ENCODE measurements at places on chromosomes 2 and 18. TPM values are rescaled to one million over a fixed set of nuclear protein-coding genes. Genes with fewer than 3 reads are reported as not detected.

The SPHKAP gene
- total RNA-seq, result not detected

DNA sequence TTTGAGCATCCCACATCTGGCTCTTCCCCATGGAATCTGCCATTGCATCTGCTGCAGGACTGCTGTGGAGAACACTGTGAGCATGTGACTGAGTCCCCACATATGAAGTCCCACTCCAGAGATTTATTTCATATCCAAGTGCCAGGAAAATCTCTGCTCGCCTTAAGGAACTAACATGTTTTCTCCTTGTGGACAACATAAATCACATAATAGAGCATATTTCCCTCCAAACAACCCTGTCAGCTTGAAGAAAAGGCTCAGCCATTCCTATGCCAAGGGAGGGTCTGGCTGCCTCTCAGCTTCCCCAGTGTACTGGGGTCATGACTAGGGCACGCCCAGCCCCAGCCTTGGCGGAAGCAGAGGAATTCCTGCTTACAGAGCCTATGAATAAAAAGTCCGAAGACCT lies 193.7 kb downstream of the DNER start:
- H3K27me3 ChIP-seq, result no peaks in the 10 kb centered on the region
- no peak overlapping the region for H3K27ac ChIP-seq
- H3K4me1 ChIP-seq, result peaks cover 3% of the 10 kb centered on the region
- DNase-seq, result no peak

DNA sequence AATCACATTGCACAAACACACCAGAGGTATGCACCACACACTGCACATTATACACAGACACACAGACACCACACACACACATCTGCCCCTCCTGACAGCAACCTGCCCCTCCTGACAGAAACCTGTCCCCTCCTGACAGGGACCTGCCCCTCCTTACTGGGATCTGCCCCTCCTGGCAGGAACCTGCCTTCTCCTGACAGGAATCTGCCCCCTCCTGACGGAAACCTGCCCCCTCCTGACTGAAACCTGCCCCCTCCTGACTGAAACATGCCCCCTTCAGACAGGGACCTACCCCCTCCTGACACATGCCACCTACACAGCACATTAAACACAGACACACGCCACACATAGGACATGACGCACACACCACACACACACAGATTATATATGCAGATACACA lies 88.9 kb downstream of the PXDN start:
- DNase-seq, result no peak
- peaks cover 20% of the 10 kb centered on the region for H3K36me3 ChIP-seq
- H3K27ac ChIP-seq, result no peak overlapping the region
- peaks cover 6% of the 10 kb centered on the region for H3K4me1 ChIP-seq
- H3K4me3 ChIP-seq, result no peak overlapping the region

The RIT2 gene
- total RNA-seq, result 2.5 TPM

The FABP1 gene
- total RNA-seq, result not detected

The ABCG5 gene
- not detected for total RNA-seq

GRCh38 chr2:188523919-188524318 lies 232.2 kb downstream of the GULP1 start:
- no peak overlapping the region for H3K27ac ChIP-seq
- no peaks in the 10 kb centered on the region for H3K27me3 ChIP-seq
- no peaks in the 10 kb centered on the region for H3K36me3 ChIP-seq
- H3K4me3 ChIP-seq, result no peak overlapping the region
- no peaks in the 10 kb centered on the region for H3K4me1 ChIP-seq

The GCA gene
- total RNA-seq, result 37.2 TPM

GRCh38 chr18:37665346-37665745 lies 99.7 kb upstream of the CELF4 start:
- peaks cover 11% of the 10 kb centered on the region for H3K4me1 ChIP-seq
- no peak for DNase-seq
- H3K27me3 ChIP-seq, result no peaks in the 10 kb centered on the region

The MC2R gene
- not detected for total RNA-seq

DNA sequence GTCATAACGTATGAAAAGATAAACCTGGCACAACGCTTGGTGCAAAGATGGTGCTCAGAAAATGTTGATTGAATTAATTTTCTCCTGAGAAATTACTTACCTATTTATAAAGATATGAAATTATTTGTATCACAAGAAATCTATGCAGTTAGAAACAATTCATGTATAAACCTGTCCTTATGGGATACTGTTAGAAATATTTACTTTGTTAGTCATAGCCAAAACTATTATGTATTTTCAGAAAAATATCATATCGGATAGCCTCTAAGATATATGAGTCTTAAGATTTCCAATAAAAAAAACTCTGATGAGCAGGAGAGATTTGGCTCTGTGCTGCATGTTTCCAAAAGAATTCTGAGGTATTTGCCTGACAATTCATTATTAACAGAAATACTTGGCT lies 880.7 kb downstream of the LRRTM4 start:
- H3K36me3 ChIP-seq, result no peaks in the 10 kb centered on the region
- H3K27me3 ChIP-seq, result no peaks in the 10 kb centered on the region
- DNase-seq, result no peak
- no peak overlapping the region for H3K4me3 ChIP-seq
- no peak overlapping the region for H3K27ac ChIP-seq

The PSD4 gene
- total RNA-seq, result 1.3 TPM

The SKOR2 gene
- 0.21 TPM for total RNA-seq

DNA sequence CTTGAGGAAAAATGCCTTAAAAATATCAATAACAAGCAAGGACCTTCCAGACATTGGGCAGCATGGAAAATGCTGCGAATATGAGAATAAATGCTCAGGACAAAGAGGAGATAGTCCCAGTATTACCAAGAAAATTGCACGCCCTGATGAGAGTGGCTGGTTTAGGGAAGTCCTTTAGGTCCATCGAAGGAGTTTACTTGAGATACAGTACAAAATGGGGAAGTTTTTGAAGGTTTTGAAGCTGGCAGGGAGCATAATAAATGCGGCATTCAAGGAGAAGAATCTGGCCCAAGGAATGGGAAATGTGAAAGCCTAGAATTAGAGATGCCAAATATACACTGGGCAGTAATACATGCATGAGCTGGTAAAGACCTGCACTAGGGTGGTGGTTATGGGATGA lies 90.2 kb upstream of the SPATS2L start:
- DNase-seq, result no peak
- no peaks in the 10 kb centered on the region for H3K4me1 ChIP-seq
- no peak overlapping the region for H3K27ac ChIP-seq
- H3K27me3 ChIP-seq, result no peaks in the 10 kb centered on the region
- H3K4me3 ChIP-seq, result no peak overlapping the region

GRCh38 chr2:47422016-47422415 lies 19.1 kb downstream of the MSH2 start:
- no peak overlapping the region for H3K4me3 ChIP-seq
- no peaks in the 10 kb centered on the region for H3K4me1 ChIP-seq
- no peak overlapping the region for H3K27ac ChIP-seq
- no peaks in the 10 kb centered on the region for H3K27me3 ChIP-seq
- peaks cover 63% of the 10 kb centered on the region for H3K36me3 ChIP-seq

- no peak for DNase-seq
- H3K36me3 ChIP-seq, result peaks cover 73% of the 10 kb centered on the region
- no peaks in the 10 kb centered on the region for H3K27me3 ChIP-seq
- H3K4me1 ChIP-seq, result no peaks in the 10 kb centered on the region
- H3K4me3 ChIP-seq, result no peak overlapping the region
Measured at GRCh38 chr2:43950383-43951008, 45.3 kb downstream of the LRPPRC start.

The GPR35 gene
- total RNA-seq, result not detected

- no peak overlapping the region for H3K27ac ChIP-seq
- DNase-seq, result no peak
- no peaks in the 10 kb centered on the region for H3K36me3 ChIP-seq
- H3K4me3 ChIP-seq, result no peak overlapping the region
- H3K27me3 ChIP-seq, result no peaks in the 10 kb centered on the region
- no peaks in the 10 kb centered on the region for H3K4me1 ChIP-seq
Measured at GRCh38 chr2:223797811-223798721, 39.3 kb downstream of the AP1S3 start.

The PROKR1 gene
- 3.9 TPM for total RNA-seq

GRCh38 chr2:150075831-150076230 lies 411.6 kb downstream of the RND3 start:
- no peaks in the 10 kb centered on the region for H3K27me3 ChIP-seq
- no peaks in the 10 kb centered on the region for H3K4me1 ChIP-seq
- H3K4me3 ChIP-seq, result no peak overlapping the region
- no peak for DNase-seq

- H3K4me1 ChIP-seq, result peaks cover 2% of the 10 kb centered on the region
- no peak overlapping the region for H3K4me3 ChIP-seq
- DNase-seq, result no peak
- H3K27me3 ChIP-seq, result no peaks in the 10 kb centered on the region
Measured at GRCh38 chr18:26473672-26474071, 74.7 kb downstream of the KCTD1 start.

GRCh38 chr2:112033600-112033999 lies 21.5 kb upstream of the TMEM87B start:
- no peak overlapping the region for H3K4me3 ChIP-seq
- DNase-seq, result no peak
- no peaks in the 10 kb centered on the region for H3K4me1 ChIP-seq
- H3K27ac ChIP-seq, result no peak overlapping the region
- no peaks in the 10 kb centered on the region for H3K27me3 ChIP-seq

DNA sequence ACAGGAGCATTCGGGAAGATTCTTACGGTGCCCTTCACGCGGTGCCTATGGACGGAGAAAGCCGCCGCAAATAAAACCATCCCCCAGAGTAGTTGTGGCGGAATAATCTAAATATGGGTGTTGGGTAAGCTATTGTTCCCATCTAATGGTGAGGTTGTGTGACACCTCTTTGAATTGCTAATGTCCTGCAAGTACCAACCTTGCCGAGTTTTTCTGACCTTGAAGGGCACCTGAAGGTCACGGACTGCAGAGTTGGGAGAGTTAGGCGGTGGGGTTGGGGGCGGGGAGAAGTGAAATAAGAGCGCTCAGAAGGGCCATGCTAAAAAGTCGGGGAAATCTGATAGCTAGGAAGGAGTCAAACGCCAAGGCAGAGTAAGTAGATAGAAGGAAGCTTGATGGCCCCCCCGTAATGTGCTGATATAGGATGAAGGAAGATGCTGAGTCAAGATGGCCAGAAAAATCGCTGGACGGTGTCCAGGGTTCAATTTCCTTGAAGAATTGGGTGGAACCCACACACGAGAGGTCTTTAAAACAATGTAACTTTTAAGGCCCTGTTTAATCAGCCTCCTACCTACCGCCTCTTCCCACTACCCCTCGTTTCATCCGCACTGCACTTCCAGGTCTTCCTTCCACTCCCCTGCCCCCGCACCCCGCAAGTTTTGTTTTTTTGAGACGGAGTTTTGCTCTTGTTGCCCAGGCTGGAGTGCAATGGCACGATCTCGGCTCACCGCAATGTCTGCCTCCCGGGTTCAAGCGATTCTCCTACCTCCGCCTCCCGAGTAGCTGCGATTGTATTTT lies 600 bp downstream of the KATNAL2 start:
- peak; percentile 57 for DNase-seq
- H3K4me3 ChIP-seq, result peak overlapping the region; percentile 75
- no peaks in the 10 kb centered on the region for H3K27me3 ChIP-seq
- peaks cover 14% of the 10 kb centered on the region for H3K4me1 ChIP-seq

The HEATR5B gene
- 12.6 TPM for total RNA-seq

- no peaks in the 10 kb centered on the region for H3K4me1 ChIP-seq
- no peaks in the 10 kb centered on the region for H3K27me3 ChIP-seq
- DNase-seq, result no peak
- no peak overlapping the region for H3K27ac ChIP-seq
- no peak overlapping the region for H3K4me3 ChIP-seq
- no peaks in the 10 kb centered on the region for H3K36me3 ChIP-seq
Measured at GRCh38 chr2:172962824-172963223, 112.8 kb upstream of the MAP3K20 start.

DNA sequence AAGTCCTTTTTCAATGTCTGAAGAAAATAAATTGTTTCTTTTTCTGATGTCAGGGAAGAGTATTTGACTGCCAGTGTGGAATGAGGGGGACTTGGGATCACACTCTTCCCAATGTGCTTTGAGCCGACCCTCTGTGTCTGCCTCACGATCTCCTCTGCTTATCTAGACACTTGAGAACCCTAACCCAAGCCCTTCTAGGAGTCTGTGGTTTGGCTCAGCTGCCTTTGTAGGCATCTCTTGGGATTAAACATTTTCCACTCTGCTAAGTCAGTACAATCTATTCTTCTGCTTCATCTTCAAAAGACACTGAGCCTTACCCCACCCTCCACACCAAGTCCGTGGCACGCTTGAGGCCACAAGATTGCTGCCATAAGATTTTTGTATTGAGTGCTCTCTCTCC lies 19.4 kb downstream of the FAM110C start:
- no peaks in the 10 kb centered on the region for H3K36me3 ChIP-seq
- no peaks in the 10 kb centered on the region for H3K4me1 ChIP-seq
- H3K4me3 ChIP-seq, result no peak overlapping the region
- DNase-seq, result no peak
- no peak overlapping the region for H3K27ac ChIP-seq

- H3K4me3 ChIP-seq, result no peak overlapping the region
- no peaks in the 10 kb centered on the region for H3K4me1 ChIP-seq
- H3K36me3 ChIP-seq, result no peaks in the 10 kb centered on the region
- no peak overlapping the region for H3K27ac ChIP-seq
- no peaks in the 10 kb centered on the region for H3K27me3 ChIP-seq
Measured at GRCh38 chr2:133287709-133288108, 280.6 kb downstream of the NCKAP5 start.

DNA sequence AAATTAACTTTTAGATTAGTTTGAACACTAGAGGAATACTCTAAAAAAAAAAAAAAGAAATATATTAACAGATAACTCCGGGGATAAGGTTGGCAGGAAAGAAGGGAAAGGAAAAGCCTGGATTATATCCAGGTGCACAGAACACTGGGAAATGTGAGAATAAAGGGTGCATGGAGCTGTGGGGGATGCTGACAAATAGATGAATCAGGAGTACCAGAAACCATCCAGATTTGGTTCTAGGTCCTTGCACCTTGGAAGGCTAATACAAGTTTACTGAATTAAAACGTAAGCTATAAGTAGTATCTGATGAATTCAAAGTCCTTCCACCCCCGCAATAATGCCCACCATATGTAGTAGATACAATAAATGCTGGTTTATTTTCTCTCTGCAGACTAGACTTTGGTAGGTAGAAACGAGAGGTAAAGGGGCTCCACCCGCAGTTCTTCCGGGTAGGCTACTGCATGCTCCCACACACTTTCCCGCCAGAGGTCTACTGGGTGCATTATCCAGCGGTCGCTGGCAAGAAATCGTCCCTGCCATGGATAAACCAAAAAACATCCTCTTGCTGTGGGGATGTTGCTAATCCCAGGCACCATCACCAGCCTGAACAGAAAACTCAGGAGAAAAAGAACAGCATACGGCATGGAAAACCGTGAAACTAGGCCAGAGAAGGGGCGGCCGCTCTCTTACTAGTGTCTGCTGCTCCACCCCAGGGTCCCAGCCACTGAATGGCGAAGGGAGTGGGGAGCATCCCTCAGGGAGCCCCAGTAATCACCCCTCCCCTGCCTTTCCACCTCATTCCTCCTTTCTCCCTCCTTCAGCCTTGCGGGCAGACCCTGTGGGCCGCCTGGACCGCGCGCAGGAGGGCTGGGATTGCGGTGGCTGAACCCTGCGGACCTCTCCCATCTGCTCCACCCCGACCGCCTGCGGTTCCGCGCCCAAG lies 1.5 kb downstream of the CNRIP1 start:
- no peak overlapping the region for H3K27ac ChIP-seq
- no peaks in the 10 kb centered on the region for H3K4me1 ChIP-seq
- H3K36me3 ChIP-seq, result no peaks in the 10 kb centered on the region
- no peak for DNase-seq
- H3K27me3 ChIP-seq, result no peaks in the 10 kb centered on the region

GRCh38 chr2:71945603-71945959 lies 202.1 kb downstream of the CYP26B1 start:
- H3K27ac ChIP-seq, result no peak overlapping the region
- no peak for DNase-seq
- H3K36me3 ChIP-seq, result no peaks in the 10 kb centered on the region
- no peaks in the 10 kb centered on the region for H3K27me3 ChIP-seq
- H3K4me1 ChIP-seq, result no peaks in the 10 kb centered on the region
